ENCODE measurements at places on chromosomes 13 and 19.

DNA sequence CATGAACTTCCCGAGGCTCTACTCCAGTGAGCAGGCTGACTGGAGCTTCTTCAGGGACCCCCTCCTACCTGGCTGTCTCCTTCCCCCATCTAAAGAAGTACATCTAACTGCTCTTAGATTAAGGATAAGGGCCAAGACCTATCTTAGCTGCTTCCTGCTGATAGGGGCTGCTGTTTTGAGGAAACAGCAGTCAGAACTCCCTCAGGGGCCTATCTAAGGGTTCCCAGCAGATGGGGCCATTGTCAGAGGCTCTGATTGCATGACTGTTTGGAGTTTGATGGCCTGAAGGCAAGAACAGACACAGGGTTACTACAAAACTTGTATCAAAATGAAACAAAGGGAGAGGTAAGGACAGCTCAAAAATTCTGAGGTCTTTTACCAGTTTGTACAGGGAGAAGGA lies 2636.9 kb upstream of the PCDH20 start:
- no peak for DNase-seq

GRCh38 chr13:98576200-98576945 lies 534 bp downstream of the STK24 start:
- DNase-seq, result peak; percentile 49

DNA sequence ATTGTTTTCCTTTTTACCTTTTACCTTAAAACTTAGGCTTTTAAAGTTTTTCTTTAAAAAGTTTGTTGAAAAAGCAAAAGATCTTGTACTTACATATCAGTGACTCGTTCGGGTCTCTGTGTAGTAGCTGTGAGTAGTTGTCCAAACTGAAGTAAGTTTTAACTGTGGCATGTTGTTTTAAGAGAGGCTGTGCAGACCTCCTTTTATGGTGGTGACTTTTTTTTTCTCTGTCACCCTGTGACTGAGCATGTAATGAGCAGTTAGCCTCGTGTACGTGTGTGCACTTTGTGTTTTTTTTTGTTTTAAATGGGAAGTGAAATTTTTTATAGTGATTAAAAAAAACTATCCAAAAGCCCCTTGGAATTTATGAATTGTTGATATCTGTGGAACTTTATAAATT lies at the start of gene GPR183:
GPR183 (minus strand) TSS at position 153 of the 400 bp plus-strand sequence. CDS start 11,254 bp downstream, outside the sequence.
- peak; percentile 78 for DNase-seq

DNA sequence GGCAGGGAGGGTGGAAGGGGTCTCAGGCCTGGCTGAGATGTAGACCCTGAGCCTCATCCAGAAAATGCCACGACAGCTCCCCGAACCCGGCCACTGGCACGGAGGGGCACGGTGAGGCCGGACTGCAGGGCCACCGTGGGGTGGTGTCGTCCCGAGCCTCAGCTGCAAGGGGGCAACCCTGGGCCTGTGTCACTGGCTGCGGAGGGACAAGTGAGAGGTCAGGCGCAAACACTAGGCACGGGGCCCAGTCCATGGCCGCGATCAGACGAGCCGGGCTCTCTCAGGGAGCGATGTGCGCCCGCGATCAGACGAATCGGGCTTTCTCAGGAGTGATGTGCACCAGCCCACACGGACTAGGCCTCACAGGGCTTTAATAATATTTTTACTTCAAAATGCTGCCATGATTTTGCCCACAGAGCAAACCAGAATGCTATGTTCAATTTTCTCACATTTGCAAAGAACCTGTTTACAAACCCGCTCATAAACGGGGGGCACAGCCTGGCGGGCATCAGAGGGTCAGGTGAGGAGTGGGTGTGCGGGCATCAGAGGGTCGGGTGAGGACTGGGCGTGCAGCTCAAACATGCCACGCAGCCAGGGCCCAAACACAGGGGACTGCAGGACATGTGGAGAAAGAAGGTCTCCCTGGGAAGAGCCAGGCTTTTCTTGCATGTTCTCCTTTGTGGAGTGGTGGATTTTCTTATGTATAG lies 42.6 kb upstream of the C13orf46 start:
- no peak for DNase-seq

GRCh38 chr19:45166723-45167252 lies 6.0 kb upstream of the NKPD1 start:
- DNase-seq, result no peak

Measured in activated CD4-positive, alpha-beta T cell treated with anti-CD3 and anti-CD28 coated beads, Interleukin-2, Interleukin-6, amounts not matched to agents 100 ng/mL and 50 ng/mL, durations not matched to agents 16 hours and 8 hours (primary cell).